Activated naive CD8-positive, alpha-beta T cell treated with anti-CD3 and anti-CD28 coated beads for 36 hours (primary cell): ENCODE measurements at places on chromosomes 5 and 9. TPM values are rescaled to one million over a fixed set of nuclear protein-coding genes. Genes with fewer than 3 reads are reported as not detected.

DNA sequence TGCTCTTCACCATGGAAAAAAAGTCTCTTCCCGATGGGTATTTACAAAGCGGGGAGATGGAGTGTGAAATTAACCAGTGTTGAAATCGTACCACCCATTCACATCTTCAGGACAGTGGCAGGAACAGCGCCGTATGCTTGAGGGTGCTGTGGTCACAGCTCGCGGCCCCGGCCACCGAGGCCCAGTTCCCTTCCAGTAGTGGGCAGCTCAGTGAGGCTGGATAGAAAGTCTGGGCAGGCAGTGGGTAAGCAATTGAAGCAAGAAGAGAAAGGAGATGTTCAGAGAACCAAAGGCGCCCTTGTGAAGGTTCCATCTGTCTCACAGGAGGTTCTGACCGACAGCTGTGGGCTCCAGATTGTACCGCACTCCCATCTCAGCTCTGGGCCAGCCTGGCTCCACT lies 59.1 kb downstream of the SECISBP2 start:
- no peak for DNase-seq

GRCh38 chr5:13339093-13339492 lies 605.4 kb downstream of the DNAH5 start:
- DNase-seq: no peak

Gene SLC36A3
- not detected for total RNA-seq

Gene CAMK4
- total RNA-seq: 68.0 TPM

DNA sequence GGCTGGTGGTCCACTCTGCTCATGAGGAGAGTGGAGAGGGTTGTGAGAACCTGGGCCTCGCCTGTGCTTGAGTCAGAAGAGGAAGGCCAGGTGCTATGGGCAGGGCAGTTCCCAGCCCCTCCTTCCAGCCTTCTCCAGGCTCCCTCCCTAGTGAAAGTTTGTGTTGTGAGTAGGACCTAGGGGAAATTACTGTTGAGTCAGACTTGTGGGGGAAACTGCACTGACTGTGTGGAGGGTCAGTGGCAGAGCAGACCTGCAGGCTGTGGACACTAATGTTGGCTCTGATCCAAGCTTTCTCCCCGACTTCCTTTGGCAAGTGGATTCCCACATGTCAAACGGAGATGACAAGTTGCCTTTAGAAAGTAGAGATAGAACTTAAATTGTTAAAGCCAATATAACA lies 102.6 kb downstream of the ARHGAP26 start:
- DNase-seq: no peak

DNA sequence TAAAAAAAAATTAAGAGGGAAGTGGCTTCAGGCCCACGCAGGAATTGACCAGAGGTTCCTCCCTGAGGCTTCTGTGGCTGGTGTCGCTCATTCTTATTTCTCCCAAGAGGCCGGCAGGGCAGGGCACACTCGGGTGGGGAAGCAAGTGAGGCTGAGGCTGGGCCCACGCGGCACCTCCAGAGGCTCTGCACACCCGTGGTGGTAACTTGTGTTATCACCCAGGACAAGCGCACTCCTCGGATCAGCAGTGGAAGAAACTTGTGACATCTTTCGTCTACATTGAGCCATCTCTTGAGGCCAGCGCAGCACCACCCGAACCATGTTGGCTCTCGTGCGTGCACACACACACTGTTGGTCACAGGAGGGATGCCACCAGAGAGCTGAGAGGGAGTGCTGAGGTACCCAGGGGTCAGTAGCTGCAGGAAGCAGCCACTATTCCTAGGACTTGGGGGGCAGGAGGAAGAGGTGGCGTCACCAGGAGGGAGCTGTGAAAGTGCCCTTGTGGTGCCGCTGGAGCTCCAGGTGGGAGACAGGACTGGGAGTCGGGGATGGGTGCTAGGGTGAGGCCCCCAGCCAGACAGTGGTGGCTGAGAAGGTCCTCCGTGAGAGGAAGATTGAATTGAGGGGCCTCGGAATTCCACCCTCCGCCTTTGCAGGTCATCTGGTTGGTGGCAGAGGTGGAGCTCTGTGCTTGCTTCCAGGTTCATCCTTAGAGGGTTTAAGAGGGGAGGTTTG lies 6.4 kb downstream of the NDUFS6 start:
- DNase-seq: no peak
